AG09309 (cell line): ENCODE measurements at places on chromosomes 1 and 21.

DNA sequence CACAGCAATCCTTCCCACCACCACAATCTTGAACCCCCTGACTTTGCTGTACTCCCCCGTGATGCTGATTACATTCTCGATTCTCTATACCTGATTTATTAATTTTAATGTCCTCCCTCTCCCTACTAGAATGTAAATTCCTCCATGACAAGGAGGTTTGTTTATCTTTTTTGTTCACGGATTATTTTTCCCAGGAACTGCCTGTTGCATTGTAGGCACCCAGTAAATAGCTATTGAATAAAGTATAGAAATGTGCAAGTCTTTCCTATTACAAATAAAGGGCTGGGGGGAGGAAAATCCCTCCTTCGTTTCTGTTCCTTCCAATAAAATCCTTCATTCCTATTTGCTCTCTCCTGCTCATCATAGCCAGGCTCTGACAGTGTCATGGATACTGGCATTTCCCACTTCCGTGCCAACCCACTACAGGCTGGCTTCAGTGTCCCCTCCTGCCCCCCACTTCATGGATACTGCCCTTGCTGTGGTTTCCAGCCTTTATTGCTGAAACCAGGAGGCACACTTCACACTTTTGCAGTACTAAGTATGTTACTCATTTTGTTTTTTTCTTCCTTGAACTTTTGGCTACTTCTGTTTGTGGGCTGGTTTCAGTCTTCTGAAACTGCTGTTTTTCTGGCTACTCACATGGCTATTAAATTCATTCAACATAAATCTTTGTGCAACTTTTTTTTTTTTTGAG, 7.5 kb downstream of the KIF1B start:
- no peak for DNase-seq

- DNase-seq = no peak
These were observed 25.7 kb downstream of the KCNK1 start for GRCh38 chr1:233639611-233640010.

DNA sequence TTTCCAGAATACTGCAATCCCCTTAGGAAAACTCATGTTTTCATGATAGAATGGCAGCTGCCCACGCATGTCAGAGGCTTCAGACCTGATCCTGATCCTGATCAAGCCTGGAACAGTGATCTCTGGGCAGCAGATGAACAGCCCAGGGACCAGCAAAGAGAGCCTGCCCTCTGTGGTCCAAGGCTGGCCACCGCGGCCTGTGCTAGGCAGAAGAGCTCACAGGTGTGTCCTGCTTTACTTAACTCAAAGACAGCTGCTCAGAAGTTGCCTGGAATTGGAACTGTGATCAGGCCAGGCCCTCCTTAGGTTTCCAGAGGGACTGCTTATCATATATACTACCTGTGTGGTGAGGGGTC, 21.2 kb upstream of the BCAR3 start:
- DNase-seq = no peak

DNA sequence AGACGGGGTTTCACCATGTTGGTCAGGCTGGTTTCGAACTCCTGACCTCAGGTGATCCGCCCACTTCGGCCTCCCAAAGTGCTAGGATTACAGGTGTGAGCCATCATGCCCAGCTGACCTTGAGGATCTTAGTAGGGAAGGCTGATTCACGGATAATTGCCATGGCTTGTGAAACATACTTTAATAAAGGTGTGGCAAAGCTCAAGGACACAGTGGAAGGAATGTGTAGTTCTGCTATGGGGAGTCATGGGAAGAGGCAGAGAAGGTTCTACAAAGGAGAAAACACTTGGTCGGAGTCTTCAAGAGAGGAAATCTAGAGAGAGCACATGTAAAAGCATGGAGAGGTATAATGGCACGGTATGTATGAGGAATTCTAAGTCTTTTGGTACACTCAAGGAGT, 12.7 kb upstream of the PTCH2 start:
- DNase-seq = no peak
